Activated T-cell treated with anti-CD3 and anti-CD28 coated beads for 24 hours (primary cell): ENCODE measurements at places on chromosomes 2 and 18.

DNA sequence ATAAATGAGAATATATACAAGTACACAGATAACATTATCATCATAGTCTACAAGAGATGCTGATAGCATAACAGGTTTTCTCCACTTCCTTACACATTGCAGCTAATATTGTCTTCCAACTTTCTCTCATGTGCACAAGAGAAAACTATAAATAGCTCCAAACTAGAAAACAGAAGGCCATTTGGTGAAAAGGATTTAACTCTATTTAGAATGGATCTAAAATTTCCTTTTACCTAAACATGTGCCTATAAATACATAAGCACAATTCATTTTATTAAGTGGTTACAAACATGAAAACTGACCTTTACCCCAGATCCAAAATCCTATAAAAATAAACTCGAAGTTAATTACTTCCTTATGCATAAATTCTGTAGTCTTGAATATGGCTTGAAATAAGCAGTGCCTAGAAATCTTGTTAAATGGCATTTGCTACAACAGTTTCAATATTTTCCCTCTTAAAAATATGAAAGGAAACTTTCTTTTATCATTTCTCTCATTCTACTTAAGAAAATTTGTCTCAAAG, 41.6 kb downstream of the SLC25A12 start:
- no peak for DNase-seq

- DNase-seq = no peak
Observed at GRCh38 chr2:106117882-106118684, 76.0 kb downstream of the UXS1 start.

DNA sequence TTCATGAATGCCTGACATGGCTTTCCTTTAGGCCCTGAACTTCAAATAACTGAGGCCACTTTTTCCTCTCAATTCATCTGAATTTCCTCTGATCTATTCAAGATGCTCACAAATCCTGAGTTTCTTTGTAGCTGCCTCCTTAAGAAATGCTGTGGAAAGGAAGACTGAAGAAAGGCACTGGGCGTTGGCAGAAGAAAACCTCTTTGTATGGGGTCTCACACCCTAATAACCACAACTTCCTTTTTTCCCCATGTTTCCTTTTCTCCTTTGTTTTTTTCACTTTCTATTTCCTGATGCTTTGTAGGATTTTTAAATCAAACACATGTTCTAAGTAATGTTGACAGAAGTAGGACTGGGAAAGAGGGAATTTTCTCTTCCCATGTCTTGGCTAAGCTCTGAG, 447.4 kb downstream of the CMPK2 start:
- no peak for DNase-seq

- no peak for DNase-seq
Observed at GRCh38 chr2:216516730-216517350, 18.2 kb downstream of the RPL37A start.

DNA sequence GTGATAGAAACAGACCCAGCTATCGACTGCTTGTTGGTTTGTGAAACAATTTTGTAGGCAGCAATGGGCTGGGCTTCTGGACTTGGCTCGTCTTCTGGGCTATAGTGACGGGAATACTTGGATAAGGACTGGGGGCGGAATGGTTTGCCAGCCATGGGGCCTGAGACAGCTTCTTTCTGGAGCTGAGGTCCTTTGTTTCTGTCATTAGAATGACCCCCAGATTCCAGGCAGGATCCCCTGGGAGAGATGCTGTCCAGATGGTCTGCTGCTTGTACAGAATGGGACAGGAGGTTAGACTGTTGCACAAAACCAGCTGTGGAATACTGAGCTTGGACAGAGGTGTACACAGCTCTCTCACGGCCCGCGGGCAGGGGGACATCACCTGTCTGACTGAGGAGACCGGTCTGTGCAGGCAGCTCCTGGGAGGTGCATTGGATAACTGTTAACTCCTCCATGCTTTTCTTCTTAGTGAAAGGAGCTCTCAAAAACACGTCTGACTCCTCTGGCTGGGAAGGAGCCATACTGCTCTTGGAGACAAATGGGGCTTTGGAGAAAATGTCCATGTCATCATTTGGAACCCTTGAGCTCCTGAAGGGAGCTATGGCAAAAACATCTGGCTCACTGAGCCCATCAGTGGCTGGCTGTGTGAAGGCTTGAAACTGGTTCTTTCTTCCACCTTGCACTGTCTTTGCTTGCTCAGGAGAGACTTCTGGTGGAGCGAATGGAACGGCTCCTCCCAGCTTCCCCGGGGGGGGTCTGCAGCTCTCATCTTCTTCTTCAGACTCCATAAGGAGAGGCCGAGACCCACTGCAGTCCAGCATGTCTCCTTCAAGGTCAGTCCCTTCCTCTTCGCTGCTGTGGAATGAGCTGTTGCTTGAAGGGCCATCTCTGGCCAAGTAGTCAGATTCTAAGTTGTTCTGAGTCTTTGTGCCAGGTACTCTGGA, 28.6 kb upstream of the NFU1 start:
- DNase-seq = no peak
